ENCODE measurements at places on chromosomes 6 and 20. TPM values are rescaled to one million over a fixed set of nuclear protein-coding genes. Genes with fewer than 3 reads are reported as not detected.

- no peak for DNase-seq
Observed at GRCh38 chr6:79646006-79646405, 14.9 kb downstream of the SH3BGRL2 start.

DNA sequence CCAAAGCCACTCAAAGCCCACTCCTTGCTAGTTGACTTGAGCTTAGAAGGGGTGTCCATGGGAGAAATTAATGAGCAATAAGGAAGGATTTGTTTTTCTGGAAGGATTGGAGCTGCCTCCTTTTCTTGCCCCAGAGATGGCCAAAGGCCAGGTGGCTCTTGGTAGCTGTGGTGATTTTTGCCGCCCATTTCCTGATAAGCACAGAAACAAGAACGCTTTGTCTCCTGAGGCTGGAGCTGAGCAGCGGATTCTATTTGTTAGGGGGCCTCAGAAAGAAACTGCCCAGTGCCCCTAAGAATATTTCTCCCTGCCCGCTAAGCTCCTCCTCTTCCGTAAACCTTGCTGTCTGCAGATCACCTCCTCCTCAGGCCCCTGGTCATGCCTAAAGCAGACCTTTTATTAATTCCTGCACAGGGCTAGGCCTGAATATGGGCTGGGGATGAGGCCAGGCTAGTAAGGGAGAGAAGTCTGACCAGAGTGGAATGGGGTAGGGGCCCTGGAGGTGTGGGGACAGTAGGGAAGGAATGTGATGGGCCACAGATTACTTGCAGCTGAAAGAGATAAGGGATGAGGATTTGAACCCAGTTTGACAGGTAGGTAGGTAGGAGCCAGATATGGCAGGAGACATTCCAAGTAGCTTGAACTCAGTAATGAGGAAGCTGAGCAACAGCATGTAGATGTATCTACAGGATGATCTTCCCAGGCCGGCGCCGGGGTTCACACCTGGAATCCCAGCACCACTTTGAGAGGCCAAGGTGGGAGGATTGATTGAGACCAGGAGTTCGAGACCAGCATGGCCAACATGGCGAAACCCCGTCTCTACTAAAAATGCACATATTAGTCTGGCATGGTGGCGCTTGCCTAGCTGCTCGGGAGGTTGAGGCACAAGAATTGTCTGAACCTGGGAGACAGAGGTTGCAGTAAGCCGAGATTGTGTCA is 71.2 kb upstream of the NAA20 start:
- DNase-seq = no peak

DNA sequence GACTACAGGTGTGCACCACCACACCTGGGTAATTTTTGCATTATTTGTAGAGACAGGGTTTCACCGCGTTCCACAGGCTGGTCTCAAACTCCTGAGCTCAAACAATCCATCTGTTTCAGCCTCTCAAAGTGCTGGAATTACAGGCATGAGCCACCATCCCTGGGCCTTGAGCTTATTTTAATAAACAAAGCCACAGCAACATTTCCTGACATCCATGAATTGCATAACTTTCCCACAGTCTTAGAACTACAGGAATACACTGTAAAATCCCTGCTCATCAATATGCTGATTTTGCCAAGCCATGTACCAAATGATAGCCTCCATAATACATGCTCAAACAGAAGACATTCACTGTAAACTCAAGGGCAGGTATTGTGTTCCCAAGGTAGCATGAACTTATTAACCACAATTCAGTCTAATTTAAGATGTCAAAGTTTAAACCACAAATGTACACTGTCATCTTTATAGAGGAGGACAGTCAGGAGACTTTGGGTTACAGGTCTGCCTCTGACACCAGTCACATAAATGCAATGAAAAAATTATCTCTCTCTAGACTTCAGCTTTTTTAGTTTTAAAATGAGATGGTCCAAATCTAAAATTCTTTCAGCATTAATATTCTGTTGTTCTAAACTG is 40.0 kb downstream of the NUDT3 start:
- no peak for DNase-seq

GRCh38 chr6:150027806-150028565 is 2.7 kb upstream of the RAET1L start:
- DNase-seq = no peak

DNA sequence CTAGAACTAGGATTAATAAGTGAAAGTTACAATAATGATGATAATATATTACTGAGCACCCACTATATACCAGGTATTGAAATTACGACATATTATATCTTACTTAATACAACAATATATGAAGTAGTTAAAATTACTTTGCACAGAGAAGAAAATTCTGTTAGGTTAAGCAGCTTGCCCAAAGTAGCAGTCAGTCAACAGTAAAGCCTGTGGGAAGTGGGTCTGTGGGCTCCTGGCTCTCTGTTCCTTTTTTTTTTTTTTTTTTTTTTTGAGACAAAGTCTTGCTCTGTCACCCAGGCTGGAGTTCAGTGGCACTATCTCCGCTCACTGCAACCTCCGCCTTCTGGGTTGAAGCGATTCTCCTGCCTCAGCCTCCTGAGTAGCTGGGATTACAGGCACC is 4.8 kb upstream of the GTF2H4 start:
- DNase-seq = no peak

LAMA5 gene
- 58.4 TPM for polyA plus RNA-seq

DNA sequence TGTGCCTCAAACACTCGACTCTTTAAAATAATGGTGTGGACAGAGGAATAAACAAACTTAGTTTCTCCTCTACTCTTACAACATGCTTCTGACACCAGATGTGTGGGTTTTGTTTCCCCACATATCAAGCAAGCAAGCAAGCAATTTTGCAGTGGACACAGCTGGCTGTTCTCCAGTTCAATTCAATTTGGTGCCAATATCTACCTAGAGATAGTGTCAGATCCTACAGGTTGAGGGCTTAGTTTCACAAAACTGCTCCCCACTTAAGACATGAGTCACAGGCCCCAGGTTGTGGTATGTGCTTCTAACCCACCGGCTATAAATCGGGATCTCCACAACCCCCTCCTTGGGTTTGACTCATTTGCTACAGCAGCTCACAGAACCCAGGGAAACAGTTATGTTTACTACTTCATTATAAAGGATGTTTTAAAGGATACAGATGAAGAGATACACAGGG is 131.4 kb upstream of the TRAF3IP2 start:
- DNase-seq = no peak

NOX3 gene
- not detected for polyA plus RNA-seq

DNA sequence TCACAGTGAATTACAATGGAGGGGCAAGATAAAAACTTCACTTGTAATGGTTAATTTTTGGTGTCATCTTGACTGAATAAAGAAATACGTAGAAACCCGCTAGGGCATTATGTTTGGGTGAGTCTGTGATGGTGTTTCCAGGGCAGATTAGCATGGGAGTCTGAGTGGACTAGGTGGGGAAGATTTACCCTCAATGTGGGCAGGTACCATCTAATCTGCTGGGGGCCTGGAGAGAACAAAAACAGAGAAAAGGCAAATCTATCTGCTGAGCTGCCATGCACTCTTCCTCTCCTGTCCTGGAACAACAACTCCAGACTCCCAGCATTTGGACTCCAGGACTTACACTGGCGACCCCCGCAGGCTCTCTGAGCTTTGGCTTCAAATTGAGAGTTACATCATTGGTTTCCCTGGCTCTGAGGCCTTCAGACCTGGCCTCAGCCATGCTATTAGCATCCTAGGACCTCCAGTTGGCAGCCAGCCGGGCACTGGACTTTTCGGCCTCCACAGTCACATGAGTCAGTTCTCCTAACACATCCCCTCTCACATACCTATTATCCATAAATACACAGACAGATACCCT is 19.7 kb downstream of the NINL start:
- no peak for DNase-seq

- DNase-seq = no peak
Observed at GRCh38 chr6:25028328-25028727, 92.6 kb upstream of the RIPOR2 start.

DNA sequence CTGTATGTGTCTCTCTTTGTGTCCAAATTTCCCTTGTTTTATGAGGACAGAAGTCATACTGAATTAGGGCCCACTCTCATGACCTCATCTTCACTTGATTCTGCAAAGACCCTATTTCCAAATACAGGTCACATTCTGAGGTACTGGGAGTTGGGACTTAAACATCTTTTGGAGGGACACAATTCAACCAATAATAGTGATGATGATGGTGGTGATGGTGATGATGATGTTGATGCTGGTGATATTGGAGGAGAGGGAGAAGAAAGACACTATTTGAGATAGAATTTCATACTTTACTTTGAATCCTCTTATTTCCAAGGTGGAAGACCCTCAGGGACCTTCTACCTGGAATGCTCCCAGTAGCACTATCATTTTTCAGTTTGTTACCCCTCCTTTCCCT is 21.2 kb upstream of the KCNK5 start:
- DNase-seq = no peak

DNA sequence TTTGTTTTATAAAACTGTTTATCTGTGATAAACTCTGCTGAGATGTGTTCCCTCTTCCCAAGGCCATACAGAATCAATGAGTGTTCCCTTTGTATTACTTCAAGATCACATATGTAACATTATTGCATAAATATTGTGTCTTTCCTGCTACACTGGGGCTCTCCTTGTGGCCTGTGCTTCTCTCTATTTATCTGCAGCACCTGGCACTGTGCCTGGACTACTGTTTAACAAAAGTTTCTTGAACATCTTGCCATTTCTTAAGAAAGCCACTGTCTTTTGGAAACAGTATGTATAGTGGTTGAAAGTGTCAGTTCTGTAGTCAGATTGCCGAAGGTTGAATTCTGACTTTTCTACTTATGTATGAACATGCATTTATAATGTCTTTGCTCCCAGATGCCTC is 169.0 kb upstream of the SCGN start:
- no peak for DNase-seq

PSMB9 gene
- polyA plus RNA-seq = 4.1 TPM

DNA sequence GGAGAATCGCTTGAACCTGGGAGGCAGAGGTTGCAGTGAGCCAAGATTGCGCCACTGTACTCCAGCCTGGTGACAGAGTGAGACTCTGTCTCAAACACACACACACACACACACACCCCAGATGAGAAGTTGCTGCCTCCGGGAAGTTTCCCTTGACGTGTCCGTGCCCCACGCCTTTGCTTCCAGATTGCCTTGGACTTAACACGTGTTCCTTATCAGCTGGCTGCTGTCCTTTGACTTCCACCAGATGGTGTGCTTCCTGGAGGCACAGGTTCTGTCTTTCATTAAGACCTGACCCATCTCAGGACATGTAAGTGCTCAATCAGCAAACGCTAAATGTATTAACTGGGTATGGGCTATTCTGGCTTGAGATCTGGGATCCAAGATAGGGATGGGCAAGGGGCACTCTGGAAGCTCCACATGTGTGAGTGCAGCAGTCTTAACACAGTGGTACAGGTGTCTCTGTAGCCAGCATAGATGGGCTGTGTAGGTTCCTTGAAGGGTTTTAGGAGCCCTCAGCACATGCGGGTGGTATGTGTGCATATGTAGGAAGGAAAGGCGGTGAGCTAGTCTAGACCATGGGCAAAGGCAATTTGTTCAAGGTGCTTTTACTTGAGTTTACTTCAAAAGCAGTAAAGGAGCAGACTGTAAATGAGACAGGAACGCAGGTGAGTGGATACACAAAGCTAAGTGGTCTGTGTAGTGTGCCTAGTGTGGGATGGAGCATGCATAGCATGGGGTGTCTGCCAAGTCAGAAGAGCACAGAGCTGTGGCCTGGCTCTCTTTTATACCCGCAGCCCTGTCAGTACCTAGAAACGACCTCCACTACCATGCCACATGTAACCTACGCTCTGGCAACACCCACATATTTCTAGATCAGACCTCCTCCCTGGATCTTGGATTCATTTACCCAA is 11.6 kb downstream of the PIGT start:
- no peak for DNase-seq

DNA sequence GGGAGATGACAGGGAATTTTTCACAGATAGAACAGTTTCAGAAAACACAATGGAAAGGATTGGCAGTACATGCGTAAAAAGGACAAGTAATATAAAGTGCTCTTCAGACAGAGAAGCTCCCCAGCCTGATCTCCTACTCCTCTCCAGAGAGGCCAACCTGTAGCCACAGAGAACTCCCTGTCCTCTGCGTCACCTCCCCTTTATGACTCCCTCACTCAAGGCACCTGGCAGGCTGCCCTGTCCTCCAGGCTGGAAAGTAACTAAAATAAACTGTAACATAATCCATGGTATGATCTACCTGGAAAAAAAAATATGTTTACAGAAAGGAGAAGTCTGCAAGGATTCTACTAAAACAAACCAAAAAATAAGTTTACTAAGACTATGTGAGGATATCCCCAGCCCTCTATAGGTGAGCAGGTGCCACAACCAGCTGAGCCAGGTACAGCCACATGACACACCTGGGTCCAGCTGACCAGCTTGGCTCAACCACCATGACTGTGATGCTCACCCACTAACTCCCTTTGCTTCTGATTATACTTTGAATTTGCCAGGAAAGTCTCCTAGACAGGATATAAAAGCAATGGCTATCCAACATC is 29.2 kb downstream of the MBOAT1 start:
- DNase-seq = no peak

DNA sequence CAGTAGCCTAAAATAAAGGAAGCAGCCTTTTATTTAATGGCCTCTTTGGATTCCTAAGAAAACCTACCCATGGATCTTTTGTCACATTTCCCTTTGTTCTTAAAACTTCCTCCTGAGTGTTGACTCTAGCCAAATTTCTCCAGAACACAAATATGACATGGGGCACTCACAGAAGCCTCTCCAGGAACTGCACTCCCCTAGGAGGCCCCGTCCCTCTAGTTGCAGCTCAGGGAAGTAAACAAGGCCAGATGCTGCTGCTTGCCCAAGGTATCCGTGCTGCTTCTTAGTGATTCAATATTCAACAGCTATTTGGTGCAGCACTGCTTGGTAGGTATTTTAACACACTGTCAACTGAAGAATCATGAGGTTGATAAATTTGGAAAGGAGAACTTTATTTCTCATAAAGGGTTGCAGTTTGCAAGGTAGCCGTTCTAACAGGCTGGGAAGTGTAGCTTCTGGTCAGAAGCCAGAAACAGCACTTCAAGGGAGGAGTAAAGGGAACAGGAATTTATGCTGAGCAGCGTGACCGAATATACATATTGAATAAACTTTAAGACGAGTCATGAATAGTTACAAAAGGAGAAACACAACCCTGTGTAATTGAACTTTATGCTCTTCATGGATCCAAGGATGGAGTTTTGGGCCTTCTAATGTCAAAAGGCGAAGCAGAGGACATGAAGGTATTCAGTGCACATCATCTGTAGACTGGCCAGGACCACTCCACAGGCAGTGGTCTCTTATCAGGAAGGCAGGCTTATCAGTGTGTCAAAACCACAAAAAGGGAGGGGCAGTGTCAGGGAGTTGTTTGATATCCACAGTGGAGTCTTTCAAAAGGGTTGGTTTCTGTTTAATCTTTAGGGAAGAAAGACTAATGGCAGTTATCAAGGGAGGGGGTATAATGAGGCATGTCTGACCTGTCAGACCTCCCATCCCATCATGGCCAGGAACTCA is 63.3 kb downstream of the CD24 start:
- DNase-seq = no peak

All from forelimb muscle (tissue), 1 donor.